ENCODE measurements at places on chromosomes 5 and 9.

DNA sequence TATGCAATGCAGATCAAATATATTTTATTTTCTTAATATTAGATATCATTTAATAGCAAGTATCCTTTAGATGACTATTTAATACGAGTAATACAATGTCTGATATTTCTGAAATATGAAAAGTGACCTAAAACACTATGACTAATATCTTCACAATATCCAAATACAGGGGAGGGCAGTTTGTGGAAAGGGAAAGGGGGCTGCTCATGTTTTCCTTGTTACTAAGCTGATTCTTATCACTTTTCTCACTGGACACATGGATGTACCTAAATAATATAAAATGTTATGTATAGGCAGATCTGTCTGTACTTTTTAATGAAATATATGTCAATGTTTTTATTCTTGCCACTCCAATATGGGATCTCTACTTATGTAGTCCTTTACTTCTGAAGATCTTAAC lies 1879.1 kb upstream of the ACO1 start:
- no peak for DNase-seq

DNA sequence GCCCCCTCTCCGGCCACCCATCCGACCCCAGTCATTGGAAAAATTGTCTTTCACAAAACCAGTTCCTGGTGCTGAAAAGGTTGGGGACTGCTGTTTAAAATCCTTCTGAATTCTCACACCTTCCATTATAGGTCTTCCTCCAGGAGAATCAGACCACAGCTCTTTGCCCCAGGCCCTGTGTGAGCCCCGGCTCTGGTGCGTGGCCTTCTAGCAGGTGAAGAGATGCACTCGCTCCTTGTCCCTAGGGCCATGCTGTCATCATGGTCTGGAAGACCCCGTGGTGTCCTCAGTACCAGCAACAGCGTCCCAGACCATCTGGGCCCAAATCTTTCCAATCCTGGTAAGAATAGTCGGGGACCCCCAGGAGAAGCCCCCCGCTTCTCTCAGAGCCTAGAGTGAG lies 95.2 kb downstream of the DAP start:
- DNase-seq: no peak

GRCh38 chr5:58260243-58260642 lies 199.6 kb downstream of the PLK2 start:
- no peak for DNase-seq

DNA sequence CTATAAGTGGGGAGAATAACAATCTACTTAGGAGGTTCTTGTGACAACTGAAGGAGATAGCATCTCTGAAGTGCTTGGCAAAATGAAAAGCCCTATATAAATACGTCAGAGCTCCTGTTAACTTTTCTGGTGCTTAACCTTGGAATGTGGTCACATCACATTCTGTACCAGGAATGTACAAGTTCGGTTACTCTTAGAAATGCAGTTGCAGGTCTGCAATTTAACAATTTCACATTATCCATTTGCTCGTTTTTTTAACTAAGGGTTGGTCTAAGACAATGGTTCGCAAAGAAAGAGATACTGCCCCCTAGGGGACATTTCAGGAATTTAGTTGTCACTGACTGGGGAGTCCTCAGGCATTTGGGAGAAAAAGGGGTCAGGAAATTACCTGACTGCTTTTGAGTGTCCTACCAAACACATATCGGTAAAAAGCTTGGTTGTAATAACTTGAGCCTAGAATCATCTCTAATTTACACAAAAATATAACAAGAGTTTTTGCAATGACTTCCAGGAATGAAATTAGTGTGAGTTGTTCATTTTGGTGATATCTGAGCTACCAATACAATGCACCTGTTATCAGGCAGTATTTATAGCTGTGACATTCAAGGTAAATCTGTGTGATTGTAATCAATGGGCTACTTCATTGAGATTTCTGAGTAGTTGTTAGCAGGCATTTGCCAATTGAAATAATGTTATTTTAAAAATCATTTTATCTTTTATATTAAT lies 5.4 kb upstream of the HBEGF start:
- DNase-seq: no peak

GRCh38 chr5:149493316-149493715 lies 57.9 kb downstream of the CSNK1A1 start:
- no peak for DNase-seq

- no peak for DNase-seq
Measured at GRCh38 chr9:85987236-85987635, 46.3 kb downstream of the NAA35 start.

- no peak for DNase-seq
Measured at GRCh38 chr5:180377556-180378197, 24.5 kb upstream of the GFPT2 start.

GRCh38 chr5:7869474-7870136 lies 657 bp downstream of the MTRR start:
- no peak for DNase-seq

DNA sequence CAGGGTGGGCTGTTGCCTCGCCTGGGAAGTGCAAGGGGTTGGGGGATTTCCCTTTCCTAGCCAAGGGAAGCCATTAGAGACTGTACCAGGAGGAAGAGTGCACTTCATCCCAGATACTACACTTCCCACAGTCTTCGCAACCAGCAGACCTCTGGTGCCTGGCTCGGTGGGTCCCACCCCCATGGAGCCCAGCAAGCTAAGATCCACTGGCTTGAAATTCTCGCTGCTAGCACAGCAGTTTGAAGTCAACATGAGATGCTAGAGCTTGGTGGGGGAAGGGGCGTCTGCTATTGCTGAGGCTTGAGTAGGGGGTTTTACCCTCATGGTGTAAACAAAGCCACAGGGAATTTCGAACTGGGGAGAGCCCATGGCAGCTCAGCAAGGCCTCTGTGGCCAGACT lies 586.4 kb downstream of the HTR1A start:
- DNase-seq: no peak

- DNase-seq: no peak
Measured at GRCh38 chr5:167143716-167144115, 1147.7 kb upstream of the WWC1 start.

GRCh38 chr5:140311011-140311467 lies 8.1 kb upstream of the PFDN1 start:
- no peak for DNase-seq

Measured in thoracic aorta (tissue), 2 donors.